SHP77 (cell line): ENCODE measurements at places on chromosomes 7 and 10.

DNA sequence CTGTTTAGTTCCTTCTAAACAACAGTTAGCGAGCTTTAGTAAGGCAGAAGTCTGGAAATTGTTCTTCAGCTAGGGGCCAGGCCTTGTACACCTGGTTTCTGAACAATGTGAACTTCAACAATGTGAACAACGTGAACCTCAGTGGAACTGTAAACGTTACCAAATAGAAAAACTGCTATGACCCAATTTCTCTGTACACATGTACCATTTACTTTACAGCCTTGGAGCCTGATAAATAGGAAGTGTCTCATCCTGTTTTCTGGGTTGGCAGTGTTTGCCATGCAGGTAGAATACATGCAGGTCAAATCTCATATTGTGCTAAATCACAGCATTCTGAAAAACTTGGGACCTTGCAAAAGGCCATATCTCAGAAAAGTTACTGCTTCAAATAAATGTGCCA is 1.6 kb downstream of the STEAP4 start:
- no peak for DNase-seq

DNA sequence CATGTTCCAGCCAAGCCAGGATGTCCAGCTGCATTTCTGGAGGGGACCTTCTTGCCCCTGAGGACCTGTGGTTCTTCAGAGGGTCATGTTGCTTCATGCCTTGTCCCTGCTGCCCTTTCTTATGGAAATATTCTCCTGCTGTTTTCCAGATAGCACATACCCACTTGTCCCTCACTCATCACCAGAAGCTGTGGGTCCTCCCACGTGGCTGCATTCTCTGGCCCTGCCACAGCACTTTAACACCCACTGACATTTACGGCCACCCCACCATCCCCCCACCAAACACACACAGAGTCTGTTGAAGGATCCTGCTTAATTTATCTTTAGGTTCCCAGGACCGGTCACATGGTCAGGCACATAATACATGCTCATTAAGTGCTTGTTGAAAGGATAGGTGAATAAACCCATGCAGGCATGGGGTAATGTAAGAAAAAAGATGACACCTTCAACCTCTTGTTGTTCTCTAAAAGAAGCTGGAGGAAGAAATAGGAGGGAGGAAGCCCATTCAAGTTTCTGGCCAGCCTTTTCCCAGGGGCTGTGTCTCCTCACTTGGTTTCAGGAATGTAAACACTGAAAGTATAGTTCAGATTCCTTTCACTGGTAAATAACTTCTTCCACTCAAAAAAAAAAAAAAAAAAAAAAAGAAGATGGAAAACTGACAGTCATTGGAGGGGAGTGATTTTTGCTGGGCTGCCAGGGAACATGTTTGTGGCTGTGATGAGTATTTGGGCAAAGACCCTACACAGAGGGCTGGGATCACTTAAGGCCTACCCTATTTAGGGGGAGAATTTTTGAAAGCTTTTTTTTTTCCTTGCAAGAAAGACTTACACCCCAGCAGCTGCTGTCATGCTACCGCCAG is 19.8 kb upstream of the BMPER start:
- no peak for DNase-seq

DNA sequence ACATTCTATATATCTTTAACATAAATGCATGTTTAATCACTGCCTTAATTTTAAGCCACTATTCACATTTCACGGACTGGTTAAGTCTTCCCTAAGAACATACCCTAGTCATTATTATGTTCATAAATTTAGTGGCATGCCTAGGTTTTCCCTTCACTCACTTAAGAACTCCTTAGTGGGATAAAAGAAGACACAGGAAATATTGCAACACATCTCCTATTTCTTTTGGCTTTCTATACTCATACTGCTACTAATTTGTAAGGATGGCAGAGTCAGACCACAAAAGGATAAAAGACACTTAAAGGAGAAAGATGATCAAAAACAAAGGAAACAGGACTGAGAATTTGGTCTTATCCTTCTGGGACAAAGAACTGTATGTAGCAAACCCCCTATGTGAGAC is 951.4 kb downstream of the SORCS3 start:
- no peak for DNase-seq

GRCh38 chr7:26648554-26648953 is 215.8 kb downstream of the SKAP2 start:
- DNase-seq: no peak

- DNase-seq: no peak
These were observed 238.2 kb downstream of the BUB3 start for GRCh38 chr10:123392182-123392963.

DNA sequence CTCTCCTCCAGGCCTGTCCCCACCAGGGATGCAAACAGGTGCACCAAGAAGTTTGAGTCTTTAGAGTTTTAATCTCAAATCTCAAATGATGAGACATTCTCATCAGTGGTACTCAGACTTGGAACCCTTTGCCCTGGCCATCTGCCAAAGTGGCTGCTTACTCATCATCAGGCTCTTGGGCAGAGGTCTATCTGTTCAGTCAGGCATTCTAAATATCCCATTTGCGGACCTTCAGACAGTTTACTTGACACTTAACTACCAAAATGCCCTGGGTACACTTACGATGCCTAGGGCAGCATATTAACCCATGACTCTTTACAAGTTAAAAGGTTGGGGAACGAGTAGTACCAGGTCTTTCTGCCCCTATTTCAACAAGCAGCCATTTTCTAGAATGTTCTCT is 61.2 kb upstream of the YAE1 start:
- peak; percentile 34 for DNase-seq

GRCh38 chr7:16810112-16810511 is 5.3 kb upstream of the AGR2 start:
- DNase-seq: no peak

GRCh38 chr10:69679736-69680135 is 49.7 kb downstream of the FAM241B start:
- no peak for DNase-seq

GRCh38 chr10:128053356-128053755 is 72.9 kb downstream of the MKI67 start:
- DNase-seq: no peak
